ENCODE measurements at places on chromosomes 4 and X.

- no peak for DNase-seq
Observed at GRCh38 chrX:68822641-68823410, 6.0 kb upstream of the EFNB1 start.

- DNase-seq: no peak
Observed at GRCh38 chr4:41747230-41748055, 1.1 kb downstream of the PHOX2B start.

DNA sequence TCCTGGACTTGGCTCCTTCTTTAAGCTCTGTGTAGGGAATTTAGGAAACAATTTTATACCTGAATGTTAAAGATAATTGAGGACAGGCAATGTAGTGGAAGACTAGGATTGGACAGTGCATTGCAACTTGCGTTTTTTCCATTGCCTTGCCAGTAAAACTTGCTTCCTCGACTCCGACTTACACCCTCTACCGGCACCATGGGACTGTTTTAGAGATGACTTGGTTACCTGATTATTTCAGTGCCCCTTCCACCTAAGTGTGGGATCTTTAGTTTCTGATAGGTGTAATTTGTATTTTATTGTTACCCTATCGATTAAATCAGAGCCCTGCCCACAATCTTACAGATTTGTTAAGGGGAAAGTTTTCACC, 1.2 kb downstream of the PRPS1 start:
- peak; percentile 1 for DNase-seq

- no peak for DNase-seq
Observed at GRCh38 chrX:69429339-69430015, 74.6 kb upstream of the NALF2 start.

DNA sequence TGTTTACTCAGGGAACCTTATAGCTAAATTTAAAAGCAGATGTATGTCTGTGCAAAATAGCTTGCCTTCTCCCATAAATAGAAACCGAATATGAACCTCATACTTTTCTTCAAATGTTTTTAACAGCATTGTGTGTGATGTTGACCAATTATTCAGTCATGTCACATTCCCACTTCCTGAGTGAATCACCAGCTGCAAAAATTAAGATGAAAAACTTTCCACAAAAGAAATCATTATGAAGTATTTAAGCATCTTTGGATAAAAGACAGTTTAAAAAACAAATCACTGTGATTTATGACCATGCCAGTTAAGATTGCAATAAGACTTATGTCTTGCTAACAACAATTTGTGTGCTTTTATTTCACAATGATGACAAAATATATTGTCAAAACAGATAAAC, 220.1 kb downstream of the PDGFC start:
- DNase-seq: no peak

- no peak for DNase-seq
Observed at GRCh38 chr4:137627739-137628460, 95.6 kb upstream of the PCDH18 start.

GRCh38 chr4:3070709-3071500, 3.4 kb downstream of the HTT-AS start:
- no peak for DNase-seq

- no peak for DNase-seq
Observed at GRCh38 chr4:55859711-55860110, 6.3 kb downstream of the EXOC1 start.

DNA sequence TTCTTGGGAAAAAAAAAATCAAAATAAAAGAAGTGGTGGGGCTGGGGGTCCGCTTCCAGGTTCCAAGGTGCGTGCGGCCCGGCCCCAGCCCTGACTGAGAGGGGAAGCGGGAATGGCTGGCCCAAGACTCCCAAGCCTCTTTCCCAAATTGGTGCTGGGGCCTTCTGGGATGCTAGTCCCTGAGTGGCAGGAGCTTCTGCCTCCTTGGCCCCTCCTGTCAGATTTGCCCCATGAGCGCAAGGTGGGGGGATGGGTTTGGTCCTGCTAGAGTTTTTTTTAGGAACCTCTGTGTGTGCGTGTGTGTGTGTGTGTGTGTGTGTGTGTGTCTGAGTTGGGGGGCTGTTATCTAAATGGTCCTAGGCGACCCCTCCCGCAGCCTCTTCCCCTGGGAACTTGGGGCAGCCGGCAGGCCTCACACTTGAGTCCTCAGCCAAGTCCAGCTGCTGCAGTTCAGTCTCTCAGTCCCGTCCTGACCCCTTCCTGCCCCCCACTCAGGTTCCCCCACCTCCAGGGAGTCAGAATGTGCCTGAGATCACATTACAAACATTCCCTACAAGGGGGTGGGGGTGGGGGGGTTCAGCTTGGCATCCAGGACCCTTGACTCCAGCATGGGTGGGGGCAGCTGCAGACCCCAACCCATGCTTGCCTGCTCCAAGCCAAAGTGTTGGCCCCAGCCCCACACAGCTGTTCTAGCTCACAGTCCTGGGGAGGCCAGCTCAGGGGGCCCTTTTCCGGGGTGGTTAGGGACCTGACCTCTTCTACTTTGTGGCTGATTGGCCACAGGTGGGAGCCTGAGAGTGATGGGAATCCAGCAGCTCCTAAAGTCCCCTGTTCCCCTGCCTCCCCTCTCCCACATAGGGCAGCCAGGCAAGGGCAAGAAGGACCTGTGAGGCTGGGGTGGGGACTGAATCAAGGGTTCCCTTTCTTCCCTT, 4.0 kb downstream of the EFNB1 start:
- DNase-seq: no peak

- DNase-seq: no peak
Observed at GRCh38 chrX:30270639-30271038, 23.7 kb downstream of the MAGEB1 start.

GRCh38 chr4:7878323-7878722, 61.3 kb downstream of the AFAP1 start:
- no peak for DNase-seq

DNA sequence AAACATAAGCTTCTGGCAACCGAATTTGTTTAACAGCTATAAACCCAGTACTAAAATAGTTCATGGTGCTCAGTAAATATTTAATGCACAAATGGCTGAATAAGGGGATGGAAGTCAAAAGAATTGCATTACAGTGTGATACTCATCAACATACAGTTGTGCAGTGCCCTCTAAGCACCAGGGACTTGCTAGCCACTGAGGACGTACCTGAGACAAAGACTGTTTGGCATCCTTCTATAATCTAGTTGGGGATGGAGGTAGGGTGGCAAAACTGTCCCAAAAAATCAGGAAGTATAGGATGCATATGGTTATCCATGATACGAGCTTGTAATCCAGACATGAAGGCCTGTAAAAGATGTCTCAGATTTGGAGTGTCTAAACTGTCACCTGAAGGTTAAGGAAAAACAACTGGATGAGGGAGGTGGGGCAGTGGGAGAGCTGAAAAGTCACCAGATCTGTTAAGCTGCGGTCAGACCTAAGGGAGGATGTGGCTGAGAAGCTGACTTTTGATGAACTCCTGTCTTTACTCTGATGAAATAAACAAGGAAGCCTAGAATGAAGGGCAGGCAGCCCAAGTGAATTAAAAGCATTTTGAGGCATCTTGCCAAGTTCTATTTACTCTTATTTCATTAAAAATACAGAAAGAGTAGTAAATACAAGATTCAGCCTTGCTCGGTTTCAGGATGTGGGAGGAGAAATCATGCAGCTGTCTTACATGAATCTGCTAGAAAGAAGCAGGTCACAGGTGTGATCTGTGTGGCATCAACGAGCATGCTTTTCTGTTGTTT, 12.0 kb upstream of the CD38 start:
- DNase-seq: peak; percentile 85

DNA sequence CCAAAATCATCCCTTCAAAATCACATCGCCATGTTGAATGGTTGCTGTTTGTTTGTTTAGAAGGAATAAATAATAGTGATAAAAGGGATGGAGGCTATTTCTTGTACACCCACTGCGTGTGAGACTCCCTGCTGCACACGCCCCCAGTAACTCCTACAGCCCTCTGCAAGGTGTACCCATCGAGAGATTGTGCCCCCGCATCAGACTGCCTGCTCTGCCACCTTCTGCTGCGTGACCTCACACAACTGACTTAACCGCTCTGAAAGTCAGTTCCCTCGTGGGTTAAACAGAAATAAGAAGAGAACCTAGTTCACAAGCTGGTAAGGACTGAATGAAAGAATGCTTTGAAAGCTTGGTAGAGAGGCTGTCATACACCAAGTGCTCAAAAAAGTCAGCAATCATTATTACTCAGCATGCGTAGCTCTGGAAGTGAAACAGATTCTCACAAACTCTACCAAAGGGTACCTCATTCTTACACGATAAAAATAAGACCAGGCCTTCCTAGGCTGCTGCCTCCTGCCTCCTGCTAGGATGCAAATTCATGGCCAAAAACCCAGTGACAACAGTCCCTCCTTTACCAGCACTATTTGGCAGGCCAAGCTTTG, 147.1 kb downstream of the CPEB2 start:
- DNase-seq: no peak

DNA sequence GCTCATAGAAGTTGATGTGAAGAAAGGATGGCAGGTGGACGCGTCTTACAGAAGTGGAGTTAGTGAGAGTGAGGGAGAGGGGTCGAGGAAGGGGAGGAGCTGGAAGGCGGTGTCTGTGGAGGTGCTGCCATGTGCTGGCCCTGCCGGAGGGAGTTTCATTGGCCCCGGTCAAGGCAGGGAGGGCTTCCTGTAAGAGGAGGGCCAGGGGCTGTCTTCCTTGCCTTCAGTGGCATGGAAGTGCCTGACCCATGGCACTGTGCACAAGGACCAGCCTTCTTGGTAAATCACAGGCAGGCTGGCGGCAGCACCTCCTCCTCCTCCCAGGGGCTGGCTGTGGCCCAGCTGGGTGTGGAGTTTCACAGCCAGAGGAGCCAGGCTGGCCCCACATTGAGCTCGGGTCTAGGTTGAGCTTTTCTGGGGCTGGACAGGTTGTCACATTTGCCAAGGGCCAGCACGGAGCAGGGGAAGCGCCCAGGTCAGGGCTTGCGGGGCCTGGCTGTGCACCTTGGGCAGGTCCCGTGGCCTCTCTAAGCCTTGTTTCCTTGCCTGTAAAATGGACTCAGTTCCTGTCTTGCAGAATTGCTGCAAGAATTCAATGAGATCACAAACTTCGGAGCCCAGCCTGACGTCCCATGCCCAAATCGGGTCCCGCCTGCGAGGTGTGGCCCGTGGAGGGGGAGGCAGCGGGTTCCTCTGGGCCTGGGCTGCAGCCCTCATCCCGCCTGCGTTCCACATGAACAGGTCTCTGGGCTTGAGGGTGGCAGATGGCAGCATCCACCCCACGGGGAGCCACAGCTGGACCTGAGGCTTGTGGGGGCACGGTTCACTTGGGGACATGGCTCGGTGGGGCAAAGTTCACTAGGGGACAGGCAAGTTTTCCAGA, 7.0 kb downstream of the HTRA3 start:
- no peak for DNase-seq

GRCh38 chr4:9703391-9703790, 78.0 kb upstream of the DRD5 start:
- DNase-seq: peak; percentile 79

GRCh38 chr4:147862043-147862692, 130.3 kb downstream of the ARHGAP10 start:
- DNase-seq: no peak

- no peak for DNase-seq
Observed at GRCh38 chr4:10629394-10629793, 55.2 kb downstream of the CLNK start.

- DNase-seq: no peak
Observed at GRCh38 chr4:186808630-186809018, 85.0 kb upstream of the FAT1 start.

DNA sequence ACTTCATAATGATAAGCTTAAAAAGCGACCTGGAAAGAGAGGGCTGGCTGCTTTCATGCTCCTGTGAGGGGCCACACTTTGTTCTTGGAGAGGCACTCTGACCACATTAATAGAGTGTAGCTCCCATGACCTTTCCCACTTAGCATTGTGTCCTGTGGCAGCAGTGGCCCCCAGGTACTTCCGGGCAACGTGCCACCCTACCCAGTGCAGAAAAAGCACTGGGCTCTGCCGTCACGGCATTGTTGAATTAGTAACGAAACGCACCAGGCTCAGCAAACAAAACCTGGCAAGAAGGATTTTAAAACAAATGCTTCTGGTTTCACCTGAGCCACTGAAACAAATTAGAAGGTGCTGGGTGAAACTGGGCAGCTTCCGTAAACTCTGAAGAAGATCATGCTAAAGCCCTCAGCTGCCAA, 5.4 kb upstream of the SORBS2 start:
- DNase-seq: no peak

DNA sequence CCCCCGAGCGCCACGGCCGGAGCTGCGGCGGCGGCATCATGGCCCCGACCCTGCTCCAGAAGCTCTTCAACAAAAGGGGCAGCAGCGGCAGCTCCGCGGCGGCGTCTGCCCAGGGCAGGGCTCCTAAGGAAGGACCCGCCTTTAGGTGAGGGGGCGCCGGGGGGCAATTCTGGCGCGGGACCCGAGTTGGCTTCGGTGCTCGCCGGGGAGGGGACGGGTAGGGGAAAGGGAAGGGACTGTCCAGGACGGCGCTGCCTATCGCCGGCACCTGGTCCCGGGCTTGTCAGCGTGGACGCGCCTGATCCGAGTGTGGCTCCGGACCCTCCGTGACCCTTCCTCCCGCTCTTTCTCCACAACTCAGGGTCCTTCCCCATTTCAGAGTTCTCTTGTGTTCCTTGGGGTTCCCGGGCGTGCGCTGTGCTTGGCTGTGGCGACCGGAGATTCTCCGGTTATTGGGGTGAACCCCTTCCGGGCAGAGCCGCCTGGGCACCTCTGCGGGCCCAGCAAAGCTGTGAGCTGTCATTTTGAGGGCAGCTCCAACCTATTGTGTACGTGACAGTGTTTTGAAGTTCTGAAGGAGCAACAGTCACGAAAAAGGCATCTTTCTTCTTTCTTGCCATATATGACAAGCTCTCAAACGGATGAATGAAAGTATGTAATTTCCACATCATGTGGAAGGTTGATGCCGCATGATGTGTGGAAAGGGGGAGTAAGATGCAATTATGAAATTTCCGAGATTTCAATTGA, 522 bp downstream of the FNIP2 start:
- no peak for DNase-seq

GRCh38 chr4:14272206-14272605, 644.7 kb upstream of the BOD1L1 start:
- DNase-seq: no peak

GRCh38 chr4:136750897-136751296, 781.4 kb downstream of the PCDH18 start:
- DNase-seq: no peak

DNA sequence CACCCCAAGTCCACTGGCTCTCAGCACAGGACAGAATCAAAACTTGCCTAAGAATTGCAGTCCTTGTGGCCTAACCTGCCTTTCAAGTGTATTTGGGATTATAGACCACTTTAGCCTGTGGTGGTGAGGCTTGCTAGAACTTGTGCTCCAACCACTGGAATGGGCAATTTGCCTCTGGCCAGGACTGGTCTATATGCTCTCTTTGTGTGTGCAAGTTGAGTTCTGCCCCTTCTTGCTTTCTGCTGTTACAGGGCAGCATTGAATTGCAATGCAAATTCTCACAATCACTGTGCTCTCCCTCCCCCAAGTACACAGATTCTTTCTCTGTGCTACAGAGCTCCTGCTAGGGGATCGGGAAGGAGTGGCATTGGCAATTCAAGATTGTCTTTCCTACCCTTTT, 233.6 kb upstream of the DIPK2B start:
- DNase-seq: no peak

DNA sequence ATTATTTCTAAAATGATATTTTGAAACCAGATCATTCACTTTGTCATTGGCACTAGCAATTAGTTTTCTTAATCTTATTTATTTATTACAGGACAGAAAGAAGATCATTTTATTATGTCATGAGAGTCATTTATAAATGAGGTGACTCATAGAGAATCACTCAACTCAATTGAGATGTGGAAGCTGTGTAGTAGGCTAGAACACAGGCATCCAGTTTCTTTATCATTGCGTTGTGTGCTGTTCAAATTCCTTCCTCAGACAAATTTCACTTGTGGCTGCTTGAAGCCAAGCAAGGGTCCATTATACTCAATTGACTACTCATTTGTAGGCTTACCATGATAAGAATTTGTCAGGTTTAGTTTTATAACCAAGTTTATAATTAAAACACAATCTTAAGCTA, 87.6 kb downstream of the MRPL1 start:
- no peak for DNase-seq
